ENCODE measurements at places on chromosomes 3 and 15. TPM values are rescaled to one million over a fixed set of nuclear protein-coding genes. Genes with fewer than 3 reads are reported as not detected.

DNA sequence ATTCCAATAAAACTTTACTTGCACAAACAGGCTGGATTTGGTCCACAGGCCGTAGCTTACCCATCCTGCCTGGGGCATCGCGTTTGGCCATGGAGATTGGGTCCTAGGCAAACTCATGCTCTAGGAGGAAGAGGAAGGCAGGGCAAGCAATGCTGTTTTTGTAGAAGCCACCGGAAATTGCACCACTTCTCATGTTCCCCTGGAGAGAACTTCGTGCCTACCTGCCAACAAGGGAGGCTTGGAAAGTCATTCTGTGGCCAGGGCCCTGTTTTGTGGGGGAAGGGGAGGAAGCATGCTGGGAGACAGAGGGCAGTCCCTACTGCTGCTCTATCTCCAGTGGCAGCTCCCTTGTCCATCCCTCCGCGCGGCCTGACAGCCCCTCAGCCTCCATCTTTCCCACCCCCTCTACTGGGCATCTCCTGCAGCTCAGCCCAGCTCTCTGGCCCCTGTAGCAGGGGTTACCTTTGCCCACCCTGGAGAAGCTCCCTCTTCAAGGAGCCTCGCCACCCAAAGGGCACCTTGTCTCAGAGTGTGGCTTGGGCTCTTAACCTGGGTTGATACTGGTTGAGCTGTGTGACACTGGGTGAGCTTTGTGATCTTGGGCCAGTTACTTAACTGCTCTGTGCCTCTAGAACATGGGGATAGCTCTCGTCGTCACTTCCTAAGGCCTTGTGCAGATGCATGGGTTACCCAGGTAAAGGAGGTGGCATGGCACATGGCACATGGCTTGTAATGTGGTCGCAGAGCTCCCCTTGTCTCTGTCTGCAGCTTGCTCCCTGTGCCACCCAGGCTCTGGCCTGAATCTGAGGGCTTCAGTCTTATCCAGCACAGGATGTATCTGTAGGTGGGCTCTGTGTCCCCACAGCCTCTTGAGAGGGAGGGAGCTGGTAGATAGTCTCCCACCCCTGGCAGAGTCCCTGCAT is 6.1 kb downstream of the ABTB1 start:
- DNase-seq, result no peak

DNA sequence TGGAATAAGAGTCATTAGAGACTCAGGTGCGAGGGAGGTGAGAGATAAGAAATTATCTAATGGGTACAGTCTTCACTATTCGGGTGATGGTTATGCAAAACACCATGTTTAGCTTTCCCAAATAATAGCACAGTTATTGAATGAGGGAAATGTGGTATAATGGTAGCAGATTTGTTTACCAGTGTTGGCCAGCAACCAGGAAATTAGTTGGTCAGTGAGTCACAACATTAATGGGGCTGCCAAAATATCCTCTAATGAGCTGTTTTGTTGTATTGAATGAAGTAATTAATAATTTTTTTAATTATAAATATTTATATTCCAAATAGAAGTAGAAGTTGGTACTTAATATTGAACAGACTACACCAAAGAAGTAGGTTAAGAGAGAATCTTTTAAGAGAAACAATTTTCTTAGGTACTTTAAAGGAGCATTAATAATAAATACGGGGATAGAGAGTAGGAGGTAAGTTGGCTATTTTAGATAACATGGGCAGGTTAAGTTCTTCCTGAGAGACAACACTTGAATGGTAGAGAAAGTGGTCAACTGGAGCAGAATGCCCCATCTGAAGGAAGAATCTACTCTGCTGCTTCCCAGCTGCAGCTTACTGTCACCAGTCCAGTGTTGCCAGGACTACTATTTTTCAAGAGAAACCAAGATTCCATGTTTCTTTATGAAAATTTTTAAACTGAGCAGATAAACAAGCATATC is 218.8 kb downstream of the UBE2E2 start:
- no peak for DNase-seq

- DNase-seq, result no peak
Observed at GRCh38 chr15:87527416-87527815, 729.1 kb downstream of the NTRK3 start.

Gene CIDEC
- total RNA-seq, result 0.31 TPM

- DNase-seq, result no peak
Observed at GRCh38 chr15:78052001-78052401, 25.5 kb downstream of the TBC1D2B start.

GRCh38 chr15:89021224-89021623 is 67.0 kb upstream of the ABHD2 start:
- DNase-seq, result no peak

Gene OR5K2
- not detected for total RNA-seq

- DNase-seq, result no peak
Observed at GRCh38 chr3:78277801-78278200, 1237.9 kb downstream of the ROBO2 start.

GRCh38 chr3:174598885-174599439 is 260.2 kb upstream of the NAALADL2 start:
- DNase-seq, result no peak

DNA sequence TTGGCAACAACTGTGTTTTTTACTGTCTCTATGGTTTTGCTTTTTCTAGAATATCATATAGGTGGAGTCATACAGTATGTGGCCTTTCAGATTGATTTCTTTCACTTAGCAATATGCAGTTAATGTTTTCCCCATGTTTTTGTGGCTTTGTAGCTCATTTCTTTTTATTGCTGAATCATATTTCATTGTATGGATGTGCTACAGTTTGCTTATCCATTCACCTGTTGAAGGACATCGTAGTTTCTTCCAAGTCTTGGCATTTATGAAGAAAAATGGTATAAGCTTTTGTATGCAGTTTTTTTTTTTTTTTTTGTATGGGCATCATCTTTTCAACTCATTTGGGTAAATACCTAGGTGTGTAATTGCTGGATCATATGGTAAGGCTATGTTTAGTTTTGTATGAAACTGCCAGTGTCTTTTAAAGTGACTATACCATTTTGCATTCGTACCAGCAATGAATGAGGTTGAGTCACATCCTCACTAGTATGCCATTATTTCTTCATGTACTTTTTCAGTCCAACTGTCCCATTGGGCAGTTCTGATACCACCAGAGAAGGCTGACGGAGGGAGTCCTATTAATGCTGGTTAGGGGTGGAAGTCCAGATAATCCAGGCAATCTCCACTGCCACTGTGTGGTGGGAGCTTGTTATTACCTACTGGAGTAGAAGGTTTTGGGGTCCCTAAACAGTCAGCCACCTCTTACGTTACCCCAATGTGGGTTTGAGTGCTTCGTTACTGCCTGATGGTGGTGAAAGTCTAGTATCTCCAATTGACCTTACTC is 210.5 kb downstream of the DOCK3 start:
- DNase-seq, result no peak

GRCh38 chr3:49653621-49654020 is 20.5 kb upstream of the APEH start:
- DNase-seq, result no peak

DNA sequence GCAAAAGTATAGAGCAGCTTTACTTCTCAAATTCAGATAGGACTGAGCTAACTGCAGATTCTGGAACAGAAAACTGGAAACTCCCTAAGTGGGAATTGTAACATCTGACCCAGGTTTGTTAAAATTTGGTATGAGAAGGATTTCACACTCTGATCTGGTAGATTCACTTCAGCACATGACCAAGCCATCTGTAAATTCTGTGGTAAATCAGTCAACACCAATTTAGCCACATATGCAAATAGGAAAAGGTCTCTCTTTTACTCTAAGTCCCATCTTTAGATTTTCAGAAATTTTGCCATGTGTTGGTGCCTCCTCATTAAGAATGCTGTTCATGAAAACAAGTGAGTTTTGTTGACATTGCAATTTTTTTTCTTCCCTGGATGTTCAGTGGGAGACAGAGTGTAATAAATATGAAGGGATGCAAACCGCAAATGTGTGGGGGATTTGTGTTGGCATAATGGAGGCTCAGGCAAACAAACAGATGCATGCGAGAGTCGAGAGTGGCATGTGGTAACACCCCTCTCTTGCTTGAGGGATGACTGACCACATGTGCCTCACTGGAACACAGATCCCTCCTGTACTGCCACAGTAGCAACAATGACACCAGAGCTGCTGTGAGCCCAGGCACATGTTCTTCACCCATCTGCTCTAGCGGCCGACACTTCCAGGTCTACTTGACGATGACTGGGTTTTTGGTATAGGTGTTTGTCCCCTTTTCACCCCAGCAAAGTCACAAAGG is 146.6 kb downstream of the FEZF2 start:
- no peak for DNase-seq

- no peak for DNase-seq
Observed at GRCh38 chr3:90128391-90128790, 1021.0 kb downstream of the EPHA3 start.

Gene STAC
- total RNA-seq, result not detected

Gene FETUB
- total RNA-seq, result not detected

DNA sequence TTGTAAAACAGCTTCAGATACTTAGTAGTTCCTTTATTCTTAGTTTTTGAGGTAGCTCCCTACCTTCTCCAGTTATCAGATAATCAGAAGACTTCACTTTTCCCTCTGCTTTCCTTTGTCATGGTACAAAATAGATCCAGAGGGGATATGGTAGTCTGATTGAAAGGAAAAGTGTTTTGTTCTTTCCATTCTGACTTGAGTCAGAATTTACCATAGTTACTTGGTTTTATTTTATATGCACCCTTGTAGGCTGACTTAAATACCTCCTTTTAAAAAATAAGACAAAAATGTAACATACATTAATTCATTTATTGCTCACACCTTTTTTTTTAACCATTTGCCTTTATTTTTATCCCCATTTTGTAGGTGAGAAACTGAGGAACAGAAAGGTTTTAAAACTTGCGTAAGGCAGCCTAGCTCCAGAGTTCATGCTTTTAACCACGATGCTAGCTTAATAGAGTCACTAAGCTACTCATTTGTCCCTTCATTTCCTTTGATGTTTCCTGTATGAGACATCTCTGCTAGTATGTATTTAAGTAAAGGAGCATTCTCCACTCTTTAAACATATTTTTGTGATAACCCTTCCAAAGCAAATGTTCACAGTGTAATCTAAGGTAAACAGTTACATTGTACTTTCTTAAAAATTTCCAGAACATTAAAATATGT is 187.5 kb downstream of the KLHL25 start:
- DNase-seq, result no peak

DNA sequence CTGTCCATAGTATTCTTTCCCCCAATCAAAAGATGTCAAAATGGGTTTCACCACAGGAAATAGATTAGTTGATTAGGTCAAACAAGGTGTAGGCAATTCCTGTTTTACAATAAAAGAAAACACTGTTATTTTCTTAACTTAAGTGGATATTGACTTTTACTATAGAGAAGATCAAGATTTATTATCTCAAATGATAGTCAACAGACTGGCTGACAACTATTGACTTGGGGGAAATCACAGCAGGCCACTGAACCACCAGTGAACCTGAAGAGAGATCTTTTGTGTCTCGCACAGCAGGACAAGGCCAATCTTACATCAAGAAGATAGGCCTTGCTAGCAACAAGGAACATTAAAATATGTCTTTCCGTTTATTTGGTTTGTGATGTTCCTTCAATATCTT is 1187.6 kb downstream of the SI start:
- no peak for DNase-seq

GRCh38 chr3:152539191-152539764 is 270.5 kb downstream of the MBNL1 start:
- no peak for DNase-seq

Gene GOLGA6D
- 0.19 TPM for total RNA-seq

DNA sequence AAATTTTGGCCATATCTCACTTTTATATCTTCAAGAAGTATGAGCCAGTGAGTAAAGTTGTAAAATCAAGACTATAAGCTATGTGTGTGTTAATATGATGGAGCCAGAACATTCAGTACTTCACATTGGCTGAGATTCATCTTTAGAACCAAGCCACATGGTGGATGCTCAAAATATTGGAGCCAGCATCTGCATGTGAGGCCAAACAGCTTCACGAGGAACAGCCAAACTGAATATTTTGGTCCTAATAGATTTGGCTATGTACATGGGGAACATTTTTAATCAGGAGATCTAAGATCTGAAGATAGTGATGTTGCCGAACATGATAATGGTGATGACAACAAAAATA is 1089.8 kb downstream of the TUSC7 start:
- DNase-seq, result no peak

GRCh38 chr3:13427662-13428603 is 7.8 kb upstream of the NUP210 start:
- DNase-seq, result peak; percentile 16

Gene TMEM266
- total RNA-seq, result not detected

- no peak for DNase-seq
Observed at GRCh38 chr15:64635499-64636495, 139.6 kb downstream of the RBPMS2 start.

DNA sequence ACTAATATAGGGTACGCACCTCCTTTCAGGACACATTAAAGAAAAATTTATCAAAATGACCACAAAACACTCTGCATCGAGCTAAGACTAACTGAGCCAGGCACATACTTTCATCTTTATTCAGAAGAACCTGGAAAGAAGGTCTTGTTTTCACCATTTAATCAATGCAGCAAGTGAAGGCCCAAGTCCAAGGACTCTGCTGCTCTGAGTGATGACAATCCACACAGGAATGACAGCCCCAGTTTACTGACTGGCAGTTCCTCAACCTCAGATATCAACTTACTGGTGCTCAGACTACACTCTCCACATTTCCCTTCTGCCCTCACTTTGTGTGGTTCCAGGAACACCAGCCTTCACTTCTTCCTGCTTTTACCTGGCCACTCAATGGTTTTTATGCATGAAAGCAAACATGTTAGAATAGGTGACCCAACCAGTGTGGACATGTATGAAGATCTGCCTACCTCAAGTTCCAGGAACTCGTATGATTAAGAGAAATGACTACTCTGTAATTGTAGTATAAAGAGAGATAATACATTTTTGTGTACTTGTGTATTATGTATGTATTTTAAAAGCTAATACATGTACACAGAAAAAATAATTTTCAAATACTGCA is 29.1 kb upstream of the RASA2 start:
- DNase-seq, result no peak

DNA sequence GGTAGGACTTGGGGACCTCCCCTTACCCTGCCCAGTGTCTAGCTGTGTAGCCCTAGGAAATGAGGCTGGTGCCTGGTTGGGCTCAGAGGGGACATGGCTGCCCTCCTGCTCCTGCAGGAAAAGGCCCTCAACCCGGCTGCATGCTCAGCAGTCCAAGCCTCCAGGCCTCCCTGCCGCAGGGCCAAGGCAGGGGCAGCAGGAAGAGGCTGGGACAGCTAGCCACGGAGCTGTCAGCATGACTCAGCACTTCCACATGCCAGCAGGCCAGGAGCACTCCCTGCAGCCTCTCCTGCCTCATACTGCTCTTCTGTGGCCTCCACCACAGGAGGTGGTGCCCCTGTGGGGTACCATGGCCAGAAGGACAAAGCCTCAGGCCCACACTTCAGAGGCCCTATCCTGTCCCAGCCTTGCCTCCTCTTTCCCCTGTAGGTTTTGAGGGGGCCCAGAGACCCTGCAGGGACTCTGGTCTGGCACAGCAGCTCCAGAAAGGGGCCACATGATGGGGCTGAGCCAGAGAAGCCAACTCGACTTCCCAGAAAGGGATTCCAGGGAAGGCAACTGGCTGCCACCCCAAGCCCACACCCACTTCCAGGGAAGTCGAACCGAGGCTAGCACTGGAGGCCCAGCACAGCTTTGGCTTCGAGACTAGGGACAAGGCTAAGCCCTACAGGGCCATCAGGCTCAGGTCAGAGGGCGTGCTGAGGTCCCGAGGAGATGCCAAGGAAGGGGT is 19.5 kb downstream of the TKT start:
- no peak for DNase-seq

Data from naive thymus-derived CD8-positive, alpha-beta T cell (primary cell).